ENCODE measurements at places on chromosomes 13 and 19.

DNA sequence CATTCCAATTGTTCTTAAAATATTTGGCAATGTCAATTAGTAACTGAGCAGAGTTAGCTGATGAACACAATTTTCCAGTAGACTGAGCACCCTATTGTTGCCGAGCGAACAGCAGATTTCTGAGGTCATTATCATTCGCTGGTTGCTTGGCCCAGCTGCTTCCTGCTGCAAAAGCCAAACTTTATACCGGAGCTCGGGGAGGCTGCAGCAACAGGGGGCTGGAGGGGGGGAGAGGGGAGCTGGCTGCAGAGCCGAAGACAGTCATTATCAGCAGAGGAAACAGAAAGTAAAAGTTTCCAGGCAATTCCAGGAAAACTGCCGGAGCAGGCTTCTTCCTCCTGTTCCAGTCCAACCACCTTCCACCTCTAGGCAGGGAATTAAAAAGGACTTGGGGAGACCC is 77.9 kb downstream of the ZNF536 start:
- DNase-seq = no peak

DNA sequence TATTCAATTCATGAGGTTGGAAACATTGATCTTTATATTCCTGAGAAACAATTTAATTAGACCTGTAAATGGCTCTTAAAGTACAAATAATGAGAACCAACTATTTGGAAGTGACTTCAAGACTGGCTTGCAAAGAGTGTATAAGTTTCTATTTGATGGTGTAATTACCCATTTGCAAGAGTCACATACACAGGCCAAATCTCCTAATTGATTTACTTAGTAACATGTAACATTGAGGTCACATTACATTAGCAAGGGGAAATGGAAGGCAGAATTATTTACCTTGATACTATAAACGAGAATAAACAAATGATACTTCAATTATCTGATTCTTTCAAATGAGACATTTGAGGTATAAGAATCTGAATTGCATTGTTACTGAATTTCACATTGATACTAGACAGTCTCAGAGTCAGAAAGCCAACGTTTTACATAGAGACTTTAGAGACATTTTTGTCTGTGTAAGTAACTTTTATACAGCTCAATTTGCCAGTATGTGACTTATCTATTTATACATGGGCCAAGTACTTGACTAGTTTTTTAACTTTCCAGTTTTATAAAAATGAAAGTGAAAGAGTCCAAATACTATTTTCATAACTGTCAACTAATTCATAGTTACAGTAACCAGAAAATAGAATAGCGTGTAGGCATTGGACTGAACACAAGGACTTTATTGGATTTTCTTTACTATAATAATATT is 95.6 kb upstream of the RFC3 start:
- DNase-seq = no peak

GRCh38 chr13:43865892-43866291 is 13.6 kb downstream of the CCDC122 start:
- peak; percentile 64 for DNase-seq

DNA sequence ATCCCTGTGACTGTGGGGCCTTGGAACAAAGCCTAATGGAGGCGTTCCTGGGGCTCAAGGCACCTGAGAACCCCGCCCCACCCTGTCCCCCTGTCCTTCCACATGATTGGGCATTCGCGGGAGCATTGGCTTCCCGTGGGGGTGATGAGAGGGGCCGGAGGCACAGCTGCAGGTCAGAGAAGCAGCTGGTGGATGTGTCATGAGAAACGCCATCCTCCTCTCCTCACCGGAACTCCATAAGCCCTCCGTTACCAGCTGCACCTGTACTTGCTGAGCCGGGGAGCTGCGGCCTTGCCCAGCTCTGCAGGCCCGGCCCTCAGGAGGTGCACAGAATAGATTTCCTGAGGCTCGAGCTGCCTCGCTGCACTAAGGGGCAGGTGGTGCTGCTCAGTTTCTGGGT is 42.0 kb downstream of the CAPN12 start:
- DNase-seq = no peak

DNA sequence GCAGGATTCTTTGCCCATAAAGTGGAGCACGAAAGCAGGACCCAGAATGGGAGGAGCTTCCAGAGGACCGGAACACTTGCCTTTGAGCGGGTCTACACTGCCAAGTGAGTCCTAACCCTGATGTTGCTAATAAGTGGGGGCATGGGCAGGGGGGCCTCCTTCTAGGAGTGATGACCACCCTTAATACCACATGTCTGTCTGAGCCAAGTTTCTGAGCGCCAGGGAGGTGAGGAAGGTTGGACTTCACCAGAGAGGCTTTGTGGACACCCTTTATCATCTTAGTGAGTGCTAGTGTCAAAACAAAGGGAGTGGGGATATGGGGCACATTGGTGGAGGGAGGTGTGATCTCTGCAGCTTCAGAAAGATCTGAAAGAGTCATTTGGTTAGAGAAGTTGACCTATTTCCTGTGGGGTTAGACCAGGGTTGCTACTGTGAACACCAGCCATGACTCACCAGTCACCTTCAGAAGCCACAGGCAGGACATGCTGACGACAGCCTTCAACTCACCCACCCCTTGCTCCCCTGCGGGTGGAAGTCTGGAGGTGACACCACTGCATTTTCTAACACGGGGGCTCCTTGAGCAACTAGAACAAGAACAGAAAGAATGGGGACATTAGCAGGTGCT is 8.8 kb downstream of the ALOX5AP start:
- DNase-seq = peak; percentile 41

- DNase-seq = no peak
Observed at GRCh38 chr13:36358175-36358718, 12.1 kb upstream of the SPART start.

DNA sequence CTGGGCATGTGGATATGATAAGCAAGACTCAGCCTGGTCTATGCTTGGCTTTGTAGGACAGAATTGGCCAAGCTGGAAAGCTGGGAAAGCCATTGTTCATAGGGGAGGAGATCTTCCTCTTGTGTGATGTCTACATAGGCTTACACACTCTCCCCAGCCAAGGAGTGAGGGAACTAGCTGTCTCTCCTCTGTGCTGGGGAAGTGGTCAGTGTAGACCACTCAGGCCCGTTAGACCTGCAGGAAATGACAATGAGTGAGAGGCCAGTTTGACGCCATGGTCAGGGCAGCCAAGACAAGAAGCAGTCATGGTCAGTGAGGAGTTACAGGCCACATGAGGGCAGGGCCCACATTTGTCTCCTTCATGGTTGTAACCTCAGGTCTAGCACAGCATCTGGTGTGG is 159.1 kb upstream of the KL start:
- no peak for DNase-seq

DNA sequence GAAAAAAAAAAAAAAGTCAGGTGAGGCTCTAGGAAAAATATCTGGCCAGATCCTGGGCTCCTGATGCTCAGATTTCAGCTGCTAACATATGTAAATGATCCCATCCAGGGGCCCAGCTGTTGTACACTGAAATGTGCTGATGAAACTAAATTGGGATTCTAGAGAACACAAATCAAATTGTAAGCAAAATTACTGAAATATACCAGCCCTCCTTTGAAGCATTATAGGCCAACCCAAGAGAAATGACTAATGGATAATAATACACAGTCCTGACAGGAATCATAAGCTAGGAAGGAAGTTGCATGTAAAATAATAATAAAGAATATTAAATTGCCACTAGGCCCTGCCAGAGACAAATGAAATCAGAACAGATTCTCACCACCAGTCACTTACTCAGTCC is 17.8 kb downstream of the KCTD12 start:
- no peak for DNase-seq

- DNase-seq = no peak
Observed at GRCh38 chr13:109740121-109740520, 46.3 kb downstream of the IRS2 start.

- no peak for DNase-seq
Observed at GRCh38 chr19:51457351-51458013, 772 bp downstream of the SIGLEC8 start.

- no peak for DNase-seq
Observed at GRCh38 chr19:43735957-43736356, 18.8 kb downstream of the SMG9 start.

All from HCEC 1CT (cell line).